AG04450 (cell line): ENCODE measurements at places on chromosomes 6 and 20.

- DNase-seq = no peak
Measured at GRCh38 chr6:3593161-3593560, 136.3 kb upstream of the SLC22A23 start.

DNA sequence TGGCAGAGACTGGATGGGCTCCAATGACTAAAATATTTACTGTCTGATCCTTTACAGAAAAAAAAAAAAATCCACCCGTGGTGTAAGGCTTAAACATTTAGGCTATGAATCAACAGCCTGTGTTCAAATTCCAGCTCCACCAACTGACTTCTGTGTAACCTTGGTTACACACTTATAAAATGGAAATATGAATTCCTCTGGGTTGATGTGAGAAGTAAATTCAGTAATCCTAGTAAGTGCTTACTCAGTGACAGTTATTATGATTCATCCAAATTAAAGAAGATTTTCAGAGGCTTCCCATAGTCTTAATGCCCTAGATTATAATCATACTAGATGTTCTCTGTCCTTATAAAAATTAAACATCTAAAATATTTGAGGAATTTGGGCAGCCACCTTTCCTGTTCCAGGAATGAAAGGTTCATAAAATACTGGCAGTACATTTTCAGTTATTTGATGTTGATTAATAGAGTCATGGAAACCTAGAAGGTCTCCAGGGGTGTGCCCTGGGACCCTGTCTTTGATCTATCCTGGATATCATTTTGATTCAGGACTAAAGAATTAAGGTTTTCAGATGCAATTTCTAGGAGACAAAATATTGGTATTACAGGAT lies 180.3 kb upstream of the ZNF217 start:
- DNase-seq = peak; percentile 78

- no peak for DNase-seq
Measured at GRCh38 chr20:10984913-10985312, 311.1 kb upstream of the JAG1 start.

GRCh38 chr6:158688860-158689259 lies 39.0 kb downstream of the SYTL3 start:
- no peak for DNase-seq

DNA sequence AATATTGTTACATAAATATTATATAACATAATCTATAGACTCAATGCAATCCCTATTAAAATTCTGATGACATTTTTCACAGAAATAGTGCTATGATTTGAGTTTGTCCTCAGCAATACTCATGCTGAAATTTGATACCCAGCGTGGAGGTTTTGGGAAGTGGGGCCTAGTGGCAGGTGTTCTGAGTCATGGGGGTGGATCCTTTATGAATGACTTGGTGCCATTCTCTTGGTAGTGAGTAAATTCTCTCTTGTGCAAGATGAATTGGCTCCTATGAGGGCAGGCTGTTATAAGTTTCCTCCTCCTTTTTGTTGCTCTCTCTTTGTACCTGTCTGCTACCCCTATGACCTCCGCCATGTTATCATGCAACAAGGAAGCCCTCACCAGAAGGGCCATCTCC lies 65.8 kb downstream of the SHPRH start:
- DNase-seq = no peak

GRCh38 chr20:48535556-48535955 lies 292.2 kb downstream of the PREX1 start:
- DNase-seq = no peak

- no peak for DNase-seq
Measured at GRCh38 chr6:44332585-44332984, 9.9 kb upstream of the SPATS1 start.

DNA sequence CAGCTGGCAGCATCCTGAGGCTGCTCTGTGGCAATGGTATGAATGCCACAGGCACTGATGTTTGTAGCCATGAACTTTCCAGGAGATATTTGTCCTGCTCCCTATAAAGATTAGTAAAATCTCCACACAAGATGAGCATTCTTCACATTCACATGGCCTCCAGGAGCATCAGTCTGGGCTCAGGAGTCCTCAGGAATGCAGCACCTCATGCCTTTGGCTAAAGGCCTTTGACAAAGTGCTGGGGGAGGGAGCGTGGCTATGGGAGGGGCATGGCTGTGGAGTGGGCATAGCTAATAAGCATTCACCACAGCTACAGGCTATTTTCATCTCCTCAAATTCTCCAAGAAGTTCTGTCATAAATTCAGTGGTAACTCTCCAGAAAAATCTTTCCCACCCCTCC lies 90.5 kb upstream of the LY86 start:
- DNase-seq = no peak

DNA sequence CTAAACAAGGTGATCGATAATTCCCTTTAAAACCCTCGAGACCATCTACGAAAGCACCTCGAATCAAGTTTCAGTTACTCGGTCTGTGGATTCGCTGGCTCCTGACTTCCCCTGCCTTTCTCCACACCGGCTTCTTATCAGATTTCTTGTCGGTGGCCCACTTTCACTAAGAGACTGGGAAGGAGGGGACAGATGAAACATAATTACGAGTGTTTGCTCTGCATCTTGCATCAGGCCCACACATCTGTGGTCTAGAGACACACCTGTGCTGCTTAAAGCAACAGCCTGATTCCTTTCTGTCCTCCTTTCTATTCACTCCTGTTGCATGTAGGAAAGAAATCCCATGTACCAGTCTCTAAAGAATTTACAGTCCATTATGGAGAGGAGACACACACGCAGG lies 37.7 kb downstream of the INSM1 start:
- DNase-seq = no peak

- no peak for DNase-seq
Measured at GRCh38 chr6:167912494-167912893, 85.0 kb upstream of the KIF25 start.

GRCh38 chr6:140566781-140567277 lies 1192.4 kb upstream of the CITED2 start:
- DNase-seq = no peak

GRCh38 chr6:157227202-157228166 lies 95.8 kb downstream of the TMEM242 start:
- no peak for DNase-seq

DNA sequence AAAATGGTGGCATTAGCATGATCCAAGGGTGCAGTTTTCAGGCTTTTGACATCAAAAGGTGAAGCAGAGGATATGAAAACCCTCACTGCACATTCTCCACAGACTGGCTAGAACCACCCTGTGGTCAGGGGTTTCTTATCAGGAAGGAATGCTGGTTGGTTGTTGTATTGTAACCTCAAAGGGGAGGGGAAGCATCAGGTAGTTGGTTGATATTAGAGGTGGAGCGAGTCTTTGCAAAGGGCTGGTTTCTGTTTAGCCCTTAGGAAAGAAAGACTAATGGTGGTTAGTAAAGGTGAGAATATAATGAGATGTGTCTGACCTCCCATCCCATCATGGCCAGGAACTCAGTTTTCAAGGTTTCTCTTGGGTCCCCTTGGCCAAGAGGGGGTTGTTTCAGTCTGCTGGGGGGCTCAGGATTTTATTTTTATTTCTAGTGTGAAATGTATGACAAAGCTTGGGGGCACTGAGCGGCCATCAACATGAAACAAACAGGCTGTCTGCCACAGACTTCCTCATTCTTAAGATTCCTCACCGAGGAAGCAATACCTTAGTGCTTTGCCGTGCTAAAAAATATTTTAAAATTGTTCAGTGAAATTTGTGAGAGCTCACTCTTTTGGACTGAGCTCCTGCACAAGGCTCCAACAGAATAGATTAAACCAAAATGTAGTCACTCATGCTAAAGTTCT lies 47.5 kb upstream of the PROKR2 start:
- no peak for DNase-seq

DNA sequence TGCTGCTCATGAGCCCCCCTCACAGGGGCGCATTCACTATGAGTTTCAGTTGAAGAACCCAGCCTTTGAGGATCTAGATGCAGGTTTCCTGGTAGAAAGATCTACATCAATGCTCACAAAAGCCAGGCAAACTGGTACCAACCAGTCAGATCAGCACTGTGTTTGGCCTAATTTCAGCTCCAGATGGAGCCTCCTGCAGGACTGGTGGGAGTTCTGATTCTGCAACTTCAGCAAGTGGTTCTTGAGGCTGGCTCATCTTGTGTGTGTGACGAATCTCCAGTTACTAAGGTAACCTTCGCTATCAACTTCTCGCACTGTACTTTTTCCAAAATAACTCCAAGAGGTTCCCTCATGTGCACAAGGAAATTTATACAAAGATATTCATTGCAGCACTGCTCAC lies 118.8 kb downstream of the ZMYND8 start:
- no peak for DNase-seq

DNA sequence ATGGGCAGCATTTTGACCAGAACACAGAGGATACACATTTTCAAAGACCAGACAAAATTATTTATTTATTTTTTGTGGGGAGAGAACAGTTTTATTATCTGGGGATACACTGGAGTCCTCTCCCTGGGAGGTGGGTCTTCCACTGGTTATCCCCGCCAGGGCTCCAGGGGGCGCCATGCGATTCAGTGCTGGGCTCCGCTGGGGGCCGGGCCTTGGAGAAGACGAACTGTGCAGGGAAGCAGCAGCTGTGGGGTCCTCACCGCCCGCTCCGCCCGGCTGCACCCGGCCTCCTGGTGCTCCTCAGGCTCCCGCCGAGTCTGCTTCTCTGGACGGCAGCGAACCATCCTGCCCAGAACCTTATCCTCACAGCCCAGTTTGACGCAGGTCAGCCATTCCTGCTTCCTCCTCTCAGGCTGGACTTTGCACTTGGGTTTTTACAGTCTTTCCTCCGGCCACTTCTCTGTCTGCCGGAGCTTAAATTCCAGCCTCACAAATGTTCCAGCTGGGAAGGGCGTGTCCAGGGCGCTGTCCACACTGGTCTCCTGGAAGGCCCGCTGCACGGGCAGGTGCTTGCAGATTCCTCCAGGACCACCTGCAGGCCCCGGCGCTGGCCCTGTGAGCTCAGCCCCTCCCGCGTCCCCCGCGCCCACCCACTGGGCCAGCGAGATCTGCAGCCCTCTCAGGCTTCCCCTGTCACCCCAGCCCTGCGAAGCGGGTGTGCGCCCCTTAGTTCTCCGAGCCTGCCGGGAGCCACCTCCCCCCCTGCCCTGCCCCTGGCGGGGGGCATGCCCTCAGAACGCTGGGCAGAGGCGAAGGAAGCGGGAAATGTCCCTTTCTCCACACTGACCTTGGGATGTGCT lies 1830.0 kb upstream of the DEFB115 start:
- DNase-seq = no peak

DNA sequence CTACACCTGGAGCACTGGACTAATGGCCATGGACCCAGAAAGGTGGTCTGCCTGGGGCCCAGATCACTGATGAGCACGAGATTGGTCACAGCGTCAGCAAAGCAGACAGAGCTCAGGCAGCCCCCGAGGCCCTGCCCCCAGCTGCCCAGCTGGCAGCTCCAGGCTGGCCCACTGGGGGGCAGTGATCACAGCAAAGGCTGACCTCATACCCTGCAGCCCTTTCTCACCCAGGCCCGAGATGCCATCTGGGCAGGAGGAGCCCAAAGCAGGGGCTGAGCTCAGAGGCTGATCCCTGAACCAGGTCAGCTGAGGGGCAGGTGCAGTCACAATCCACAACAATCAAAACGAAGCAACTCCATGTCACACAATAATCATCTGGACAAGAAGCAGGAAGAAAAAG lies 4.1 kb downstream of the MAP1LC3A start:
- no peak for DNase-seq
